ENCODE measurements at places on chromosomes 12 and 14.

- DNase-seq: peak; percentile 65
Observed at GRCh38 chr12:52579468-52580465, 6.1 kb upstream of the KRT74 start.

- DNase-seq: no peak
Observed at GRCh38 chr14:101813171-101813759, 51.8 kb downstream of the PPP2R5C start.

- peak; percentile 6 for DNase-seq
Observed at GRCh38 chr14:35879654-35880249, 53.6 kb downstream of the BRMS1L start.

GRCh38 chr14:68792979-68793733, at the start of gene ZFP36L1:
TSS of gene ZFP36L1 (minus strand) at chr14:68793067. CDS start at chr14:68792938, 129 bp downstream.
- DNase-seq: peak; percentile 99

GRCh38 chr12:49346659-49347310, at the start of gene DNAJC22:
TSS of gene DNAJC22 (plus strand) at chr12:49346888. CDS start at chr12:49348873, 1,985 bp downstream.
- DNase-seq: no peak

DNA sequence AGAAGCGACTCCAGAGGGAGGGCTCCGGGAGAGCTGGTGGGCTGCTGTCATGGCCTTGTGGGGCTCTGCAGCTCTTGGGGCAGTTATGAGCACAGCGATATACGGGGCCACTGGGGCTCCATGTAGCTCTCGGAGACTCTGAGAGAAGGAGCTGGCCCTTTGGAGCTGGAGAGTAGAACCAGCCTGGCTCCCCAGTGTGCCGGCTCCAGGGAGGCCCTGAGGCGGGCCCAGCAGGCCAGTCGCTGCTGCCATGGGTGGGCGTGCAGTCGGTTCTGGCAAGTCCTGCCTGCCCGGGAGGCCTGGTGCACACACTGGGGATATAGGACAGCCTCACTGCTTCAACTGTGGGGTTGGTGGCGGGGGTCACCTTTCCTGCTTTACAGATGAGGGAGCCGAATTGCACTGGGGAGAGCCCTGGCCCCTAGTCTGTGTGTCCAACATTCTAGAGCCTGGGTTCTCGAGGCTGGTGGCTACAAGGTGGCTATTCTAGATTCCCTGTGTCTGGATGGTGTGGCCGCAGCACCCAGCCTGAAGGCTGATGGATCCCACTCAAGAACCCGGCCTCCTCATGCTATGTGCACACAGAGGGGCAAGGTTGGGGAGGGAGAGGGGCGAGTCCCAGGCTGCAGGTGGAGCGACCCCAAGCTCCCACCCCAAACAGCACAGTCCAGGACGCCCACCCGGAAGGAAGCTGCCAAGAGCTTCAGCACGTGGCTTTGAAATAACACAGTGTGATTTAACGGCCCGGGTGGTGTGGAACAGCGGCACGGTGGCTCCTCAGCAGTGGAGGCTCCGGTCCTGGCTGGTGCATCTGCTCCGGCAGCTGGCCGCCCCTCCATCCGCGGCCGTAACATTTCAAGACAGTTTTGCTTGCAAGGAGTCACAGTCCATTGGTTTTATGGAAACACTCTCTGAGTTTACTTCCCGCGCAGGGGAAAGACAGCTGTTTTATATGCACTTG, 188.3 kb upstream of the C14orf180 start:
- no peak for DNase-seq

DNA sequence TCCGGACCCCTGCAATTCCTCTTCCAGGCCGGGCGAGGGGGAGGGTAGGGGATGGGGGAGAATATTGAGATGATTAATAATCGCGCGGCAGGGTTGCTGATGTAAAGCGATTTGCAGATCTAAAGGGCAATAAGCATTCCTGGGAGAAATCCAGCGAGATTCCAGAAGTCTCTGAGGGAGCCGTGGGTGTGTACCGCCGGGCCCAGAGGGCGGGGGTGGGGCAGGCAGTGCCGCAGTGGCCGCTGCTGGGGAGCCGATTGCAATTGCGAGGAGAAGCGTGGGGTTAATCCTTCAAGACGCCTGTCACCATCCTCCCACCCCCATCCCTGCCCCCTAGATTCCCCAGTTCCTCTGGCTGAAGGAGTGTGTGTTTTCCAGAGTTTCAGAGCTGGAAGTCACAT, 16.4 kb downstream of the FOS start:
- peak; percentile 89 for DNase-seq
